ENCODE measurements at places on chromosomes 5 and 9.

DNA sequence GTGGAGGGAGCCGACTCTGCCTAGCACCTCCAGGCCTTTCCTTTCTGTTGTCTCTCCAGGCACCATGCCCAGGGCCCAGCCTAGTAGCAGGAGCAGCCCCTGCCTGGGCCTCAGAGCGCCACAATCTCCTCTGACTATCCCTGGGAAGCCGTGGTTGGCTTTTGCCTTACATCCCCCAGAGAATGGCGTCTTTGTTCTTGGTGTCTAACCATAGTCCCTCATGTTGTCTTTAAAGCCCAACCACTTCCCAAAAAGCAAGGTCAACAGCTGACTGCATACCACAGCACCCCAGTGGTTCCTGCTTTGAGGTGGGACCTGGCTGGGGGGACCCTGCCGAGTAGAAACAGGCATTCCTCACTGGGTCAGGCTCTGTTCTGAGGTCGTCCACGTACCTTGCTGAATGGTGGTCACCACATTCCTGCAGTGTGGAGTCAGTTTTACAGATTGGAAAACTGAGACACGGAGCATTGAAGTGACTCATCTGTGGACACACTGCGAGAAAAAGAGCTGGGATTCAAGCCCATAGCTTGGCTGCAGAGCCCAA is 13.7 kb upstream of the CERCAM start:
- no peak for DNase-seq

DNA sequence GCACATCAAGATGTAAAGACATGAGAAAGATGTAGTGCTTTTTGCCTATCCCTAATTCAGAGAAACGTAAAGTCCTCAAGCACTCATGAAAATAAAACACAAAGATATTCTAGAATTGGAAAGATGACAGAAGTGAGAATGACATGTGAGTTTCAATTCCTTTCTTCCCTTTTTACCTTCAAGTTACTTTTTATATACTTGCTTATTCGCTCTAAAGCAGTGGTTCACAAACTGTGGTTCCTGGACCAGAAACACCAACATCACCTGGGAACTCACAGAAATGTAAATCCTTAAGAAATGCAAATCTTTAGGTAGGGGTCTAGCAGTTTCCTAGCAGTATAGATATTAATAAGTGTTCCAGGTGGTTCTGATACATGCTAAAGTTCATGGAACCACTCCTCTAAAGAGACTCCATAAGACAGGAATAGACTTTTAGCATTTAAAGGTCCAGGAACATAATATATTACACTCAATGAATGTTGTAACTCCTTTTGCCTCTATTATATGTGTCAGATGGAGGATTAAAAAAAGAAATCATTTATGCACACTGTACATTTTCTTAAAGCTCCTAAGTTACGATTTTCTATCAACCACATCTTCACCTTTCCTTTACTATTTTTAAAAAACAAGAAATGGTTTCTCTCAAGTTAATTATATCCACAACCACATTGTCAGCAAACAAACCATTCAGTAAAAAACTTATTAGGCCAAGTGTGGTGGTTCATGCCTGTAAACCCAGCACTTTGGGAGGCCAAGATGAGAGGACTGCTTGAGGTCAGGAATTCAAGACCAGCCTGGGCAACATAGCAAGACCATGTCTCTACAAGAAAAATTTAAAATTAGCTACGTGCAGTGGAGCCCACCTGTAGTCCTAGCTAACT is 39.9 kb downstream of the ERP44 start:
- no peak for DNase-seq

DNA sequence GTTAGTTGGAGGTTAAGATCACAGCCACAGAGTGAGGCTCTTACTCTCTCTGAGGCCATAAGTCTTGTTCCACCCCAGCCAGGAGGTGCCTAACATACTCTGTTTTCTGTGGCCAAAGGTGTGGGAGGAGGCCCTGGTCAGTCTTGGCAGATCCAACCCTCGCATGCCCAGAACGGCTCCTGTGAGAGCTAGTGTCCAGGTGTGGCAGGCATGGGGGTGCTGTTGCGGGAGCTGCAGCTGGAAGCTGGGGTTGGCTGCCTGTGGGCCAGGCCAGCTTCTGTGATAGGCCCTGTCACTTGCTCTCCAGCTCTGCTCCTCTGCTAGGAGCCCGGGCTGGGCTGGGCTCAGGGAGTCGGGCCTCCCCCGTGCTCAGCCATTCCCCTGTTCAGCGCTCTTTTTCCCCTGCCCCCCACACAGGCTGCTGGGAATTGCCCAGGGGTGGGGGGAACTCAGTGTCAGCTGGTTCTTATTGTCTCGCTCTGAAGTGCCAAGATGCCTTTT is 31.6 kb downstream of the IER5L start:
- no peak for DNase-seq

- DNase-seq = no peak
Measured at GRCh38 chr5:37979559-37979958, 139.7 kb upstream of the GDNF start.

DNA sequence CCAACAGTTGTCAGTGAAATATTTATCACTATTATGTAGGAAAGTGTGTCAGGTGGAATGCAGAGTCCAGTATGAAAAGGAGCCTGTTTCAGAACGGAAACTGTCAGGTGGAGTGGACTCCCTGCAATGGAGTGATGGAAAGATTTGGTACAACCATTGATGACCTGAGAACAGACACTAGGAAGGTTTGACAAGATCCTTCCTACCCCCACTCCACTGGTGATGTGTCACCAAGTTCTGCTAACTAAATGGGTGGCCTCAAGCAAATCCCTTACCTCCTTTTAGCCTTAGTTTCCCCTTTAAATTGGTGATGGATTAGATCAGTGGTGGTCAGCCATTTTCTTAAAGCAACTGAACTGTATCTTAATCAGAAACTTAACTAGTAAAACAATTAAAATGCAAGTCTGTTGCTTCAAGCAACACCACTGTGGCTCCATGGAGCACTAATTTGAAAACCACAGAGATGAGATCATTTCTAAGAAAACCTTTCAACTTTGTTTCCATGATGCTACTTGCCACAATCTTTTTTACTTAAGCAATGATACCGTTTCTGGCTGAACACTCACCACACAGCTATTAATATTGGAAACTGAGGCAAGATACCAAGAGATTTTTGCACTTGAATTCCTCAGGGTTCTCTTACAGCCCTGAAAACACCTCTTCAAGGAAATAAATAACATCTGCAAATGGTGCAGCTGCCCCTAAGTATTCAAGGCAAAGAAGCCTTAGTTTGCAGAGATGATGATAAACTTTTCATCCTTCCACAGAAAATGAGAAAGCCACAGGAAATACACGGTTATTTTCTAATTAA is 140.6 kb downstream of the ERCC6L2 start:
- no peak for DNase-seq
